Fibroblast of skin of right biceps (primary cell): ENCODE measurements at places on chromosomes 13 and 19.

DNA sequence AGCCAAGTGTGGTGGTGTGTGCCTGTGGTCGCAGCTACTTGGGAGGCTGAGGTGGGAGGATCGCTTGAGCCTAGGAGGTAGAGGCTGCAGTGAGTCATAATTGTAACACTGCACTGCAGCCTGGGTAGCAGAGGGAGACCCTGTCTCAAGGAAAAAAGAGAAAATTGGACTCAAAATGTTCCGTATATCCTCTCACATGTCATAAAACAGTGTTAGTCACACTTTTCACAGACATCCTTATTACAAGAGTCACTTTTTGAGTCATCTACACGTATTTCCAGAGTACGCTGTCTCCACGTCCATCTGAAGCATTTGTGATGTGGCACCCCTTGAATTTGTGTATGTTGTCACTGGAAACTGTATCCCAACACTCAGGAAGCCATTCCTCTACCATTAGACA is 133.0 kb downstream of the SIPA1L3 start:
- DNase-seq, result peak; percentile 97

DNA sequence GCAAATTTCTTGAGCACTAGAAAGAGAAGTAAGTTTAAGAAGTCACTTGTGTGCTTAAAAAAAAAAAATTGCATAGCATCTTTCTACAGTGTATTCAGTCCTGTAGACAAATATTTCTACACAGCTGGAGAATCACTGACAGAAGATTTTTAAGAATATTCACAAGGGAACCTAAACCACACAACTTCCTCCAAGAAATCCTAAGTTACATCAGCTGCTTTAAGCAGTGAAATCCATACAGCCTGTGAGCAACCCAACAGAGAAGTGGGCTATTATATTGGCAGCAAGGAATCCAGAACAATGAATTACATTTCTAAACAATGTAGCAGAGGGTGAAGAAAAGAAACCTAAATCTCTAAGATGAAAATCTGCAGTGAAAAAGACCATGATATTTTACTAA is 1.5 kb downstream of the DOCK9 start:
- DNase-seq, result peak; percentile 67

DNA sequence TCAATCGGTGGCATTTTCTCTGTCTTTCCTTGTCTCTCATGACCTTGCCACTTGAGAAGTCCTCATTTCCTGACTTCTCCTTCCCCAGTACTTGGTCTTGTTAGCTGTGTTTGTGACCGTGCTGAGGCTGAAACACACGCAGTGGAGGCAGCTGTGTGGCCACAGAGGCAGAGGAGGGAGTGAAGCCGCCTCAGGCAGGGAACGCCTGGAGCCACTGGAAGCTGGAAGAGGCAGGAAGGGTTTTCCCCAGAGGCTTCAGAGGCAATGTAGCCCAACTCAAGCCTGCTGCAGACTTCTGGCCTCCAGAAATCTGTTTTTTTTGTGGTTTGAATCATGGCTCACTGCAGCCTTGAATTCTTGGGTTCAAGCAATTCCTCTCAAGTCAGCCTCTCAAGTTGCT is 29.2 kb upstream of the ARGLU1 start:
- peak; percentile 15 for DNase-seq

DNA sequence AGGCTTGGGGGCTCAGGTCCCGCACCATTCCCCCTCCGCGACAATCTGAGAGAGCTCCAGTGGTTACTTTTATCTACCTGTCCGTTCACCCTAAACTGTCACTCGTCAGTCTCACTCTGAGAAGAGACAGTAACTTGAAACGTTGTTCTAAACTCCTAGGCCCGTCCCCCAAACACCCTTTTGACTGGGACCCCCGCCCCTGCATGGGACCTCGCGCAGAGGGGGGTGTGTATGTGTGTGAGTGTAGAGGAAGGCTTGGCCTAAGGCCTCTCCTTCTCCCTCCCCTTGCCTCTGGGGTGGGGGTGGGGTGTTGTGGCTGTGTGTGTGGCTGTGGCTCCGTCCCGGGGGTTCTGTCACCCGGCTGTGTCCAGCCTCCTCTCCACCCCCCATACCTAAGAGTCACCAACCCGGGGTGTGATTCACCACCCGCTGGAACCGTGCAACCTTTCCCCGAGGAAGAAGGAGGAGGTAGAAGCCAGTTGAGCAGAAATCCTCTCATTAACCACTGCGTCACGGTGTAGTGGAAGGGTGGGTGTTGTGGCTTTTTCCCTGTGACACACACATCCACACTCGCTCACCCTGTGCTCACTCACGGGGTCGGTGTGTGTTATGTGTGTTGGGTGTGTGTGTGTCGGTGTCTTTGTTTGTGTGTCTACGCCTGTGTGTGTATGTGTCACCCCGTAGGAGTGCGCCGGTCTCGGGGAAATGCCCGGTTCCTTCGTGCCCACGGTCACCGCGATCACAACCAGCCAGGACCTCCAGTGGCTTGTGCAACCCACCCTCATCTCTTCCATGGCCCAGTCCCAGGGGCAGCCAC is 2.4 kb downstream of the FOSB start:
- peak; percentile 80 for DNase-seq

- DNase-seq, result no peak
Observed at GRCh38 chr19:17926044-17926443, 6.8 kb upstream of the CCDC124 start.

DNA sequence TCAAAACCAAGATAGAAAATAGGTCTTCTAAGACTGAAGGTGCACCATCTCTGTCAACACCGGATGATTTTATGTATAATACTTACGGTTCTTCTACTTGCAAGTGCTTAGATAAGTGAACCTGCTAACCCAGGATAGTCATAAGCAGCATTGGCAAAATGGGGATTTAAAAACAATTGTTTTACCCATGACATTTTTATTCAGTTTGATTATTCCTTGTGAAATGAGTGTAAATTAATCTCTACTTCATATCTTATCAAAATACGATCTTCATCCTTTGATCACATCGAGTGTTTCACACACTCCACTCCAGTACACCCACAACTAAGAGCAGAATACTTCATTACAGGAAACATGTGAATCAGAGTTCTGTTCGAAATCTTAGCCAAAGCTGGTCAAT is 23.0 kb upstream of the MTRF1 start:
- no peak for DNase-seq

DNA sequence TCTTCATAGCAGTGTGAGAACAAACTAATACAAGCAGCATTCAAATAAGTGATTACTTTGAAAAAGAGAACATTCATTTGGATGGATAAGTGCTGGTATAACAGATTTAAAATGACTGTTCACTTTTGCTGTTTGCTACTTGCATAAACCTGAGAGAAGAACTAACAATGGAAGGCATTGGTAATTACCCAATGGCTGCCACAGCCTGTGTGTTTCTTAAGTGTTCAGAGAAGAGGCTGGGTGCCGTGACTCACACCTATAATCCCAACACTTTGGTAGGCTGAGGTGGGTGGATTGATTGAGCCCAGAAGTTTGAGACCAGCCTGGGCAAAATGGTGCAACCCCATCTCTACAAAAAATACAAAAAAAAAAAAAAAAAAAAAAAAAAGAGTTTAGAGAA is 4.9 kb upstream of the TEX26 start:
- DNase-seq, result no peak

GRCh38 chr19:15101479-15102082 is 5.6 kb upstream of the SYDE1 start:
- peak; percentile 27 for DNase-seq

GRCh38 chr19:29800100-29800825 is 11.5 kb upstream of the CCNE1 start:
- DNase-seq, result no peak

DNA sequence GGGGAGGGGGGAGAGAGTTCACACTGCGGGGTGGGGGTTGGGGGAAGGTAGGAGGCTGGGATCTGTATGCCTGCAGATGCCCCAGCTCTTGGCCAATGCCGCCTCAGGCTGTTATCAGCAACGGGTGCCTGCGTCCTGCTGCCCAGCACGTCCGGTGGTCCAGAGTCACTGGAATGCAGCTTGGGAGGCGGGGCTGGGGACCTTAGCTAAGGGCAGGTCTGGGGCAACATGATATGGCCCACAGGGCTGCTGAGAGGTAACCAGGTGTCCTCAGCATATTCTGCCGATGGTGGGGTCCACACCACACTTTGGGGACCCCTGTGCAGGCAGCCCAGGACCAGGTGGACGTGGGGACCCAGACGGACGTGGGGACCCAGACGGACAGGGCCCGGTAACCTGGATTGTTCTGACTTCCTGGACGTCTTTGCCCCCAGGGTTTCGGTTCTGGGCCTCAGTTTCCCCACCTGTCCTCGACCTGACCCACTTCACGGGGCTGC is 668 bp upstream of the ARHGAP45 start:
- no peak for DNase-seq

- no peak for DNase-seq
Observed at GRCh38 chr19:18262144-18262543, 12.1 kb downstream of the IQCN start.
